ENCODE measurements at places on chromosomes 6 and 20.

GRCh38 chr6:55874316-55874715, 1.1 kb downstream of the BMP5 start:
- no peak for DNase-seq

- no peak for DNase-seq
Observed at GRCh38 chr6:141963543-141964295, 169.0 kb upstream of the GJE1 start.

- DNase-seq = no peak
Observed at GRCh38 chr6:112370946-112371345, 23.8 kb downstream of the RFPL4B start.

- no peak for DNase-seq
Observed at GRCh38 chr6:41446907-41447545, 99.2 kb upstream of the FOXP4 start.

DNA sequence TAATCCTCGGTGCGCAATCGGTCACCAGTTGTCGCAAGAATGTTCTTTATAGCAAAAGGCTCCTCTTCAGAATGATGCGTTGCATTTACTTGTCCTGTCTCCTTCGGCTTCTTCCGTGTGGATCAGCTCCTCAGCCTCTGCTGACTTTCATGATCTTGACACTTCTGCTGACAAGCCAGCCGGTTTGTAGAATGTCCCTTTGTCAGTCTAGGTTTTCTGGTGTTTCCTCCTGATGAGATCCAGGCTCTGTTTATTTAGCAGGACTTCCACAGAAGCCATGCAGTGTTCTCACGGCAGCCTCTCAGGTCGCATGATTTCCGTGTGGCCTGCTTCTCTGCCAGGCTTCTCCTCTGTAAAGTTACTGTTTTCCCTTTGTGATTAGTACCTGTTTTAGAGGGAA, 66.9 kb downstream of the STX11 start:
- no peak for DNase-seq

DNA sequence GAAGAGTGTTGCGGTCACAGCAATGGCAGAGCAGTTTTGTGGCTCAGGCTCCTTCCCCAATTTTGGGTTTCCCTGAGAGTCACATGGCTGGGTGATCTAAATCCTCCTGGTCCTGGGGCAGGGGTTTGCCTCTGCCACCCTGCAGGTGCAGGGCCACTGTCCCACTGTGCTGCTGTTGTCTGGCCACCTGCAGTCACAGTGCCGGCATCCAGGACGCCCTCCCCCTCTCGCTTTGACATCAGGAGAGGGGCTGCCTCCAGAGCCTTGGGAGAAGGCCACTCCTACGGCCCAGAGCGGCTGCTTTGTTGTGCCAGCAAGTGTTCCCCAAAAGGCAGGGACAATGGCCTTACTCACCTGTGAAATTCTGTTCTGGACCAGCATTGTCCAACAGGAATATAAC, 449.0 kb downstream of the QKI start:
- DNase-seq = no peak

- DNase-seq = no peak
Observed at GRCh38 chr6:160962835-160963623, 28.5 kb upstream of the MAP3K4 start.

GRCh38 chr6:28207510-28208110, 17.5 kb upstream of the ZSCAN9 start:
- no peak for DNase-seq

- no peak for DNase-seq
Observed at GRCh38 chr6:20205722-20206161, 6.5 kb downstream of the MBOAT1 start.

GRCh38 chr6:121849477-121849876, 414.0 kb downstream of the GJA1 start:
- peak; percentile 43 for DNase-seq

DNA sequence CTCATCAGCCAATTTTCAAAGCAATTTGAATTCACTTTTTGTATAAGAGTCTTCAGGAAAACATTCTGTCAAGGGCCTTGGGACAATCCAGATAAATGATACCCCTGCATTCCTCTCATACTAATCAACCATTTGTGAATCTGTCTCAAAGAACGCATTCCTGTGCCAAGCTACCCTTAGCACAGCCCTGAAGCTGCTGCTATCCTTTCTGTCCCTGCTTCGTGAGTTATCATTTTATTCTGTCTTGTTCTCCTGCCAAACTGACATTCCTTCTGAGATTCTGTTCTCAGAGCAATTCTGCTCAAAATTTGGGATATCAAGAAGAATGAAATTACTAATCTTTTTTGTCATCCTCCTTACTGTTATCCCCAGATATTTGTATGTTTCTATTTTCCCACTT, 213.9 kb upstream of the STXBP5 start:
- DNase-seq = no peak

DNA sequence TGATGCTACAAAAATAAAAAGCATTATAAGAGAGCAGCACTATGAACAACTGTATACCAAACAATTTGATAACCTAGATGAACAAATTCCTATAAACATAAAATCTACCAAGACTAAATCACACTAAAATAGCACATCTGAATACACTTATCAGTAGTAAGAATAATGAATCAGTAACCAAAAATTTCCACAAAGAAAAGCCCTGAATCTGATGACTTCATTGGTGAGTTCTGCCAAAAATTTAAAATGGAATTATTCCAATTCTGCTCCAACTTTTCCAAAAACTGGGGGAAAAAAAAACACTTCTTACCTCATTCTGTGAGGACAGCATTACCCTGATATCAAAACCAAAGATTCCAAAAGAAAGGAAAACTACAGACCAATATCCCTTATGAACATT, 206.2 kb downstream of the WDR27 start:
- peak; percentile 32 for DNase-seq
